Stimulated activated CD8-positive, alpha-beta memory T cell treated with anti-CD3 and anti-CD28 coated beads, Interleukin-15, amount 100 ng/mL, for 1 hour (primary cell): ENCODE measurements at places on chromosomes 16 and 17.

DNA sequence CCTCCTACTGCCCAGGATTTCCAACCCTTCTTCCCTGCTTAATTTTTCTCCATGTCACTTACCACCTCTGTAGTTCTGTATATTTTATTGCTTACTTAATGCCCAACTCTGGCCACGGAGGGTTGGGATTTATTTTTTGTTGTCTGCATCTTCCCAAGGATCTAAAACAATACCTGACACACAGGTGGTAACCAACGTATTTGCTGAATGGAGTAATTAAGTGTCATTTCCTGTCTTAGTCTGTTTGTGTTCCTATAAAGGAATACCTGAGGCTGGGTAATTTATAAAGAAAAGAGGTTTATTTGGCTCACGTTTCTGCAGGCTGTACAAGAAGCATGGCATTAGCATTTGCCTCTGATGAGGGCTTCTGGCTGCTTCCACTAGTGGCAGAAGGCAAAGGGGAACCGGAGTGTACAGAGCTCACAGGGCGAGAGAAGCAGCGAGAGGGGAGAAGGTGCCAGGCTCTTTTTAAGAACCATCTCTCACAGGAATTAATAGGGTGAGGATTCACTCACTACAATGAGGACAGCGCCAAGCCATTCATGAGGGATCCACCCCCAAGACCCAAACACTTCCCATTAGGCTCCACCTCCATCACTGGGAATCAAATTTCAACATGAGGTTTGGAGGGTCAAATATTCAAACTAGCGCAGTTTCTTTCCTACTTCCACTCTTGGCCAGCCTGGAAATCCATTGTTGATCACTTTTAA is 44.8 kb downstream of the ERN1 start:
- no peak for DNase-seq

GRCh38 chr17:27529230-27529796 is 73.1 kb downstream of the KSR1 start:
- no peak for DNase-seq

DNA sequence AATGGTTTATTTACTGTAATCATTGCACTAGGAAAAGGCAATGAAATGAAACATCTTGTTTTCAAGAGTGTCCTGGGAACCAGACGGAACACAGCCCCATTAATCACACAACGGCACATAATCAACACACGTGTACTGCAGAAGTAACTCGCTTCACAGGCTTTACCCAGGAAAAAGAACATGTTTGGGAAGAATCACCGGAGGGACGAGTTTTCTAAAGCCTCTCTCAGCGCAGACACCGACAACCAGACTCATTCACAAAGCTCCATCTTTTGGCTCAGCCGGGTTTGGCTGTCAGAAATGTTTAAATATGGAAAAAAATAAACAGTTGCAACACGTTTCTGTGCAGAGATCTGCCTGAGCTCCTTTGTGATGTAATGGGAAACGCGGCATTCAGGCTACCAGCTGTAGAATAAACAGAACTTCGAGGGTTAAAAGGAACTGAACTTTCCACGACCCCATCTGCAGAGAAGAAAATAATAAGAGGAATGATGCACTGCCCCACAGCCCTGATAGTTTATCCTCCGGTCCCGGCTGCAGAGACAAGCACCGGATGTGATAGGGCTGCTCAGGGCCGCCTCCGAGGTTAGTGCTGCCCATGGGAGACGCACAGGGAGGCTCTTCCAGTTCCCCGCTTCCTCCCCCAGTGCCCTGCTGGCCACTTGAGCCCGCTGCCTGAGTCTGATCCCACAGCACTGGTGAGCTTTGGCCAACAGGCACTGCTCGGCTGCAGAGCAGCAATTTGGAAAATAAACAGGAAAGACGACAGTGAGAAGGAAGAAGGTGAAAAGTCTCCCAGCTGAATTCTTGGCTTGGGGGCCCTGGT is 119.8 kb downstream of the HIC1 start:
- no peak for DNase-seq

DNA sequence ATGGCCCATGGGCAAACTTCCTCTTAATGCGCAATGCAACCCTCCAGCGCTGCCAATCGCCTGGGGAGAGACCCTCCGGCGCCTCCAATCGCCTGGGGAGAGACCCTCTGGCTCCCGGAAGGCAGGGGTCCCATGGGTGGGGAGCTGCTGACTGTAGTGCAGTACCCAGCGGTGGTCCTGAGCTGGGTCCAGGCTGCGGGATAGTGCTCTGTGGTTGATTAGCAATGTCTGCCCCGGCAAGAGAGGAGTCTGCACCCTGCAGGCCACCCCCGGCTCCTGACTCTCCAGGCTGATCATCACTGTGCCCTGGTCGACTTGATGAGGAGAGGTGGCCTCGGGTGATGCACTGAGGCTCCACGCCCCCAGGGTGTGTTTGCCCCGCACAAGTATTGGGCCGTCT is 44.6 kb upstream of the ZNF469 start:
- DNase-seq: no peak

GRCh38 chr17:413016-413350 is 60.4 kb upstream of the RPH3AL start:
- no peak for DNase-seq

GRCh38 chr16:86069736-86070298 is 170.9 kb downstream of the IRF8 start:
- no peak for DNase-seq

DNA sequence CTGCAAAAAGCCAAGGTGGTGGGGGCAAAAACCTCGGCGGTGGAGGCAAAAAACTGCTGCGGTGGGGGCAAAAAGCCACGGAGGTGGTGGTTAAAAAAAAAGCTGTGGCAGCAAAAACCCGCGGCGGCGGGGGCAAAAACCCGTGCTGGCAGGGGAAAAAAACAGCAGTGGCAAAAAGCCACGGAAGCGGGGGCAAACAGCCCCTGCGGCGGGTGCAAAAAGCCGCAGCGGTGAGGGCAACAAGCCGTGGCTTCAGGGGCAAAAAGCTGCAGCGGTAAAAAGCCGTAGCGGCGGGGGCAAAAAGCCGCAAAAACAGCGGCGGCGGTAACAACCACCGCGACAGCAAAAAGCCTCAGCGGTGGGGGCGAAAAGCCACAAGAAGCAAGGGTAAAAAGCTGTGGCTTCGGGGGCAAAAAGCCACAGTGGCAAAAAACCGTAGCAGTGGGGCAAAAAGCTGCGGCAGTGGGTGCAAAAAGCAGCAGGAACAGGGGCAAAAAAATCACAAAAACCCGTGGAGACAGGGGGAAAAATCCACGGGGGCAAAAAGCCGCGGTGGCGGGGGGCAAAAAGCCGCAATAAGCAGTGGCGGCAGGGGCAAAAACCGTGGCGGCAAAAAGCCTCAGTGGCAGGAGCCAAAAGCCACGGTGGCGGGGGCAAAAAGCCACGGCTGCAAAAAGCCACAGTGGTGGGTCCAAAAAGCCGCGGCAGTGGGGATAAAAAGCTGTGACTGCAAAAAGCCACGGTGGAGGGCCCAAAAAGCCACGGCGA is 193.7 kb downstream of the SHCBP1 start:
- no peak for DNase-seq

DNA sequence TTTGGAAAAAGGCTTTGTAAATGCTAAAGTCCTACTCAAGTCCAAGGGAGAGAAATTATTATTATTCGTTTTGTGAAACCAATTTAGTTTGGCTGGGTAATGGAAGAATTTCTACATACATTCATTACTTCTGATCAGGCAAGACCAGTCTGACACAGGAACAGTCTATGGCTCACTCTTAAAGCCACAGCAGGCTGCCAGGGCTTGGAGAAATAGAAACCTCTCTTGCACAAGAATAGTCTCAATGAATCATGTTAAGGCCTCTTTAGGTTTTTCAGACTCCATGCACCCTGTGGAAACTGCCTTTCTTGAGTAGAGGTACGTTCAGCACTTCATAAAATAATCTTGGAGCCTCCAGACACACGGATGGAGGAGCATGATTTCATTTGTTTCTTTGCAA is 167.7 kb downstream of the IRX3 start:
- no peak for DNase-seq

DNA sequence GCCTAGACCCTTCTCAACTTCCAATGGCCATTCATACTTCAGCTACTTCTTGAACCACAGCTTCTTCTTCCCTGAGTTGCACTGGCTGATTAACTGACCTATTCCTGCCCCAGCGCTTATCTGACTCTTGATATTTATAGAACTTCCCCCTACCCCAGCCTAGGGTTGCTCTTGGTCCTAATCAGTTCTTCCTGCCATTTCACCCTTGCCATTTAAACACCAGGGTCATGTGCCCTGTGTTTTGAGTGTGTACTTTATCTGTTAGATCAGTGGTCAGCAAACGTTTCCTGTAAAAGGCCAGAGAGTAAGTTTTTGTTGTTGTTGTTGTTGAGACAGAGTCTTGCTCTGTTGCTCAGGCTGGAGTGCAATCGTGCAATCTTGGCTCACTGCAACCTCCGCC is 82.4 kb upstream of the COX10 start:
- no peak for DNase-seq

- no peak for DNase-seq
Observed at GRCh38 chr17:55237841-55238178, 26.9 kb upstream of the HLF start.

DNA sequence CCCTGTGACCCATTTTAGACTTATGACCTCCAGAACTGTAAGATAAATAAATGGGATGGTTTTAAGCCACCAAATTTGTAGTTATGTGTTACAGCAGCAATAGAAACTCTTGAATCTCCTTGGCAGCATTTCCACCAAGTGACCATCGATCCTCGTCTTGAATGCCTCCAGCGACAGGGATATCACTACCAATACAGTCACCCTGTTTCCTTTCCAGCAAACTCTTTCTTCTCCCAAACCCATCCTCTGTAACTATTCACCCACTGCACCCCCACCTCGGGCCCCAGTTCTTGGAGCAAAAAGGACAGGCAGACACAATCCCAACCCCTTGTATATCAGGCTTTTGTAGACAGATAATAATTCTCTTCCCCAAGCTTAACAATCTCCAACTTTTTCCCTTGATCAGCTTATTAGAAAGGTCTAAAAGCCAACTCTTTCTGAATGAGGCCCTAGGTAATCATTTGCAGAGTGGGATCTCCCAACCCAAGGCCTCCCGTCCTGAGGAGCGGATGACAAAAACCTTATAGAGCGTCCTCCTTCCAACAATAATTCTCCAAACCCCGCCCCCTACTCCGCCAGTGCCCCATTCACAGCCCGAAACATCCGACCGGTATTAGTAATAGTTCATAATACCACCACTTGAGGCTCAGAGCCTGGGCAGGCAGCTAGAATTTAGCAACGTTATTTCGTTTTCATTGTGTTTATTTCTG is 14.7 kb upstream of the PLLP start:
- DNase-seq: no peak

DNA sequence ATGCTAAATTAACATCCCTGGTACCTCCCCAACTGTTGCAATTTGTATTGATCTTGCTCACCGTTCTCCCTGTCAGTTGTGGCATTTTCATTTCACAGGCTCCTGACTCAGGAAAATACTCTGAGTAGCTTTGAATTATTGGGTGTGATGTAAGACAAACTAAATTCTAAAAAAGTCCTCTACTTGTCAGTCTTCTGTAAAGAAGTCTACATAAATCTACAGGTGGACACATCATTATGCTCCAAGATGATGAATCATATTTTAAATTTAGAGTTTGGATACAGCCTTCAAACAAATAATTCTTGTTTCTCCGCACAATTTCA is 47.2 kb downstream of the MARCHF10 start:
- no peak for DNase-seq

DNA sequence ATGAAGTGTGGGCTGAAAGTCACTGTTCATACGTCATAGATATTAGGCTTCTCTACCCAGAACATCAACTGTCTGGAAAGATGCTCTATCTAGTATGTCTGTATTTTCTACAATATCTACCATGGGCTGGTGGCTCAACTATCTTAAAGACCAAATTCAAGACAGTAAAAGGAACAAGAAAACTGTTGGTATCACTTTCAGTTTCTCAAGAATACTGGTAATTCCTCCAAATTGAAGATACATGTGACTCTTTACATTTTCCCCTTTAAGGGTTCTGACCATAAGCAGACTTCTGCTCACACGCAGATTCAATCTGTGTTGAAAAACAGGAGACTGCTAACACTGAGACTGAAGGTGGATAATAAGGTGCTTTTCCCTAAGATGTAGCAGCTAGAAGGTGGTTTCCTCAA is 24.2 kb downstream of the XPO6 start:
- no peak for DNase-seq

DNA sequence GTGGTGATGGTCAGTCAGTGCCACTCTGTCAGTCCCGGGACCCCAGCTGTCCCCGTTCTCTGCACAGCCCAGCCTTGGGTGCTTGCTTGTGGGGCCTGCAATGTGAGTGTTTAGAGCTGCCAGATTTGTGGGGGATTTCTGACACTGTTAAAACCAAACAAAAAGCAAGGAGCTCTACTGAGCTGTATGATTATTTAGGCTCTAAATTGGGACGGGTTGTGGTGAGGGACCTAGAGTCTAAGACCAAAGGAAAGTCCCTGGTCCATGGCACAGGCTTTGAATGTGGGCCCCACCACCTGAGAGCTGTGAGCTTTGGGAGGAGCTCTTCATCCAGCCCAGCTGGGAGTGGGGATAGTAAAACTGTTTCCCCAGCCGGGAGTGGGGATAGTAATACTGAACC is 63.3 kb downstream of the KSR1 start:
- no peak for DNase-seq

DNA sequence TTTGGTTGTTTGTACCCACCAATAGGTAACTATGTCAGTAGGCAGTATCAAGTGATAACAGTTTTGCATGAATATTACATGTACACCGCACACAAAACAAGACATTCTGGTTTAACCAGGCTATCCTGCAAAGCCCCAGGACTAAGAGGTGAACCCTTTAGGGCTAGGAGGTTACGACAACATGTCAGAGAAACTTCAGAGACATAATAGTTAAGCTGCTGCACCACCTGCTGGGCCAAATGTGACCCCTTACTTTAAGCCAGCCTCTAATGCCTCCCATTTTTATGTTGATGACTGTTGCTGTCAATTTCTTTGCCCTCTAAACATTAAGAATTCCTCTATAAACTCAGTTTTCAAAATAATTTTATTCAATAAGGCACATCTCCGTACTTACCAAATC is 15.4 kb downstream of the SRP68 start:
- DNase-seq: no peak

GRCh38 chr16:81863630-81864352 is 84.7 kb downstream of the PLCG2 start:
- DNase-seq: no peak

GRCh38 chr16:19808061-19808641 is 76.5 kb downstream of the GPRC5B start:
- DNase-seq: no peak

GRCh38 chr16:53152329-53152728 is 97.5 kb downstream of the CHD9 start:
- no peak for DNase-seq
